AG20443 (cell line): ENCODE measurements at places on chromosomes 3 and 15.
A peak's percentile ranks its signal among the peaks of the same experiment; 100 is the strongest.

DNA sequence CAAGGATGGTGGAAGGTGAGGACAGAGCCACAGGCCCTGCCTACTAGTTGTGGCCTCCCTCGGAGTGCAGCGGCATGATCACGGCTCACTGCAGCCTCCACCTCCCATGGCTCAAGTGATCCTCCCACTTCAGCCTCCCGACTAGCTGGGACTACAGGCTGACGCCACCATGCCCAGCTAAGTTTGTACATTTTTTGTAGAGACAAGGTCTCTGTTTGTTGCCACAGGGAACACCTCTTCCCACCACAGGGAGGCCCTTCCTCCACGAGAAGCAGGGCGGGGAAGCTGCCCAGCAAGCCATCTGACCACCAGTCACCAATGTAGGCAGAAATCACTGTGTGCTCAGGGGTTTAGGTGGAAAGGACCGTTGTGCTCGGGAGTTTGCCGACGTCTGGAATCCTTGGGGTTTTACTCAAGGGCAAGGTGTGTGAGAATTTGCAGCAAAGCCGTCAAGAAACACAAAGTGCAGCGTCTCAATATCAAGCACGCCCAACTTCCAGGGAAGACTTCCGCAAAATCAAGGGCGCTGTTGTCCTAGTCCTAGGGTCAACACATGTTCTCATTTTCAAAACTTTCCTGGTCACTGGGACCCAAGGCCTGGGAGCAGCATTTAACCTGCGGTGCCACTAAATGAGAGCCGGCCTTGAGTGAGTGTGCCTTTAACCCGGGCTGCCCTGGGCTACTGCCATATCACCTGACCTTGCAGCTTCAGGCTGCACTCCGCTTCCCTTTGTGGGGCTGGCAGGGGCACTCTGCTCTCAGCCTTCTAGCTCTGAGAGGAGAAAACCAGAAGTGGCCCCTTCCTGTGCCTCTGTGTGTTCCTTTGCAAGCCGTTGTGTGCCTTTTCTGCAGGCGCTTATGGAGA, 65.7 kb downstream of the SLC12A8 start:
- no peak for DNase-seq

GRCh38 chr15:79105141-79105540, 14.6 kb upstream of the RASGRF1 start:
- no peak for DNase-seq

GRCh38 chr15:38299216-38299615, 46.6 kb downstream of the SPRED1 start:
- DNase-seq = no peak

DNA sequence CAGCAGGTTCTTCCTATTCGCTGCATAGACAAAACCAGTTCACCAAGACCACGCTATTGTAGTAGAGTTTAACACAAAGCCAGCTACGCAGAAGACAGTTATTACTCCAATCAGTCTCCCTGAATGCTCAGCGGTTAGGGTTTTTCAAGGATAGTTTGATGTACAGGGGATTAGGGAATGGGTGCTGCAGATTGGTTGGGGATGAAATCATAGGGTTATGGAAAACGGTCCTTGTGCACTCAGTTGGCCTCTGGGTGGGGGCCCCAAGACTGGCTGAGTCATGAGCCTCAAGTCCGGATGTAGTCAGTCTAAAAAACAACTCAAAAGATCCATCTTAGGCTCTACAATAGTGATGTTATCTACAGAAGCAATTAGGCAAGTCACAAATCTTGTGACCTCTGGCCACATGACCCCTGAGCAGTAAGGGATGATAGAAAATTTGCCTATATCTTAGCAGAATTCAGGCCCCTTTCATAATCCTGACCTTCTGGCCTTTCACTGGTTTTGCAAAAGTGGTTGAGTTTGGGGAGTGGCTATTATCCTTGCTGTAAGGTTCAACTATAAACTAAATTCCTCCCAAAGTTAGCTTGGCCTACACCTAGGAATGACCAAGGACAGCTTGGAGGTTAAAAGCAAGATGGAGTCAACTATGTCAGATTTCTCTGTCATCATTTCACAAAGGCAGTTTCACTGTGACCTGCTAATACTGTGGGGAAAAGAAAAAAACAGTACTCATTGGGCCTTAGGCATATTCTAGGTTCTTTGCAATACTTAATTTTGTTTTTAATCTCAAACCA, 57.7 kb downstream of the LIPC start:
- no peak for DNase-seq

DNA sequence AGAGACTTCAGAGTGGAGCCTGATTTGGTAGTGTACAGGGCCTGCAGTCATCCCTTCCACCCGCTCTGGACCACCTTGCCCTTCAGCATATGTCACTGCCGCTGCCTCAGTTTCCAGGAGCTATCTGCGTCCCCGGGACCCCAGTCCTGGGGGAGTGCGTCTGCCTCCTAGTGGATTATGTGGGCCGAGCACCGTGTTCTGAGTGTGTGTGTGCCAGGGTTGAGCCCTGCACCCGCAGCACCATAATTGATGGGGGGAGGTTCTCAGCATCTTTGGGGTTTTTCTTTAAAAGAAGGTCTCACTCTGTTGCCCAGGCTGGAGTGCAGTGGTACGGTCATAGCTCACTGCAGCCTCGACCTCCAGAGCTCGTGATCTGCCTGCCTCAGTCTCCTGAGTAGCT, 33.6 kb downstream of the CD276 start:
- DNase-seq = no peak

DNA sequence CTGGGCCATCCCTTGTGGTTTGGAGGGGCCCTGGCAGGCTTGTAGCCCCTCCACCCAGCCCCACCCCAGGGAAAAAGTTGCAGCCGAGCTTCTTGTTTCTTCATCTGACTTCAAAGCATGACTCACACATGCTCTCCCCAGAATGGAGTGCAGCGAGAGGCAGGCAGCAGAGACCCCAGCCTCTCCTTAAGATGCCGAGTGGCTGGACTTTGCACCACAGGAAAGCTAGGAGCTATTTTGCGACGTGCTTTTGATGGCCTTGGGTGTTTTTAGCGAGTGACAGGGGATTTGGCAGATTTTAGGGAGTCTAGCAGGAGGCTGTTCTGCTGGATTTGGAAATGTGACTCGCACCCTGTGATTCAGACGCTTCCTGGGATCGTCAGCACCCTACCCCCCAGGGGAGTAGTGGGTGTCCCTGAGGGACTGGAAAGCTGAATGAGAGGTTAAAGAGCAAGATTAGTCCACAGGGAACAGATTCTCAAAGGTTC, 14.2 kb downstream of the BAHD1 start:
- DNase-seq = no peak

DNA sequence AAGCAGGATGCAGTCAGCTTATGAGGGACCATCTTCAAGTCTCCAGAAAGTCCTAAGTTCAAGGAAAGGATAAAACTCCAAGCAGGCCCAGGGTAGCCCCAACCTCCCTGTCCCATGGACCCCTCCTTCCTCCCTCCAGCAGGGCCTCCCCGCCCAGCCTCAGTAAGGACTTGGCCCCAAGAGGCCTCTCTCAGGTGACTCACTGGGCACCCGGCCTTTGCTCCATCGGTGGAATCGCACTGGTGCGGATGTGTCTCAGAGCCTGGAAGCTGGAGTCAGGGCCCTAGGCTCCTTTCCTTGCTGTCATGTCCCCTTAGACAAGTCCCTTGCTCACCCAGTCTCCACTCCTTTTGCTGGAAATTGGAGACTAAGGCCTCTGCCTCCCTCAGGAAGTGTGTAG, 114.4 kb upstream of the RNF7 start:
- DNase-seq = no peak

DNA sequence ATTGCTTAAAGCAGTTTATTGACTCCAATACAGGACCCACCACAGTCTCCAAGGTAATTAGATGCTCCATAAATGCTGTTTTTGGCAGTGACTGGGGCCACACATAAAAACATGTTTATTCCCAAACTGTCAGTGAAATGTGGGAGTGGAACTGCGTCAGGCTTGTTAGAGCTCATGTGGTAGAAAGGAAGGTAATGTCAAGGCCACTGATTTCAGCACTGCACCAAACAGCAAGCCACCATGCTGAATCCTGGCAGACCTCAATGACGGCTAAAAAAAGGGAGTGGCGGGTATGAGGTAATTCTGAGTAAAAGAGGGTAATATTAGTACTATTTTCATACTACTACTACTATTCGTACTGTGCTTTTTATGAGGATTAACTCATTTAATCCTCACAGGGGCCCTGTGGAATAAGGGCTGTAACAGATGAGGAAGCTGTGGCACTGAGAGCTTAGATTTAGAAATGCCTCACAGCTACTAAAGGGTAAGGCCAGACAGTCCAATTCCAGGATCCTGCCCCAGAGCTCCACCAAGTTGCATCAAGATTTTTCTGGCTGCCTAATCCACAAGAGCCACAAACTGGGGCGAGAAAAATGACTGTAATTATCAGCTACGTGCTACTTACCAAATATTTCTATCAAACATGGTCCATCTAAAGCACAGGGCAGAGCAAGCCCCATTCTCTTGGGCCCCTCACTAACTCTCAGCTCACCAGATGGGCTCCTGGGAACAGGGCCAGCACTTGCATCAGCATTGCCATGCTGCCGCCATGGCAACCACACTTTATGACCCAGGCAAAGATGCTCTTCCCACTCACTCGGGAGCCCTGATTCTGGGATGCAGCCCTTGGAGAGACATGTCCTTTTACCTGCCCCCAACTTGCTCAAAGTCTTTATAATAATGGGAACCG, 83.6 kb upstream of the SPATA12 start:
- peak; percentile 41 for DNase-seq

DNA sequence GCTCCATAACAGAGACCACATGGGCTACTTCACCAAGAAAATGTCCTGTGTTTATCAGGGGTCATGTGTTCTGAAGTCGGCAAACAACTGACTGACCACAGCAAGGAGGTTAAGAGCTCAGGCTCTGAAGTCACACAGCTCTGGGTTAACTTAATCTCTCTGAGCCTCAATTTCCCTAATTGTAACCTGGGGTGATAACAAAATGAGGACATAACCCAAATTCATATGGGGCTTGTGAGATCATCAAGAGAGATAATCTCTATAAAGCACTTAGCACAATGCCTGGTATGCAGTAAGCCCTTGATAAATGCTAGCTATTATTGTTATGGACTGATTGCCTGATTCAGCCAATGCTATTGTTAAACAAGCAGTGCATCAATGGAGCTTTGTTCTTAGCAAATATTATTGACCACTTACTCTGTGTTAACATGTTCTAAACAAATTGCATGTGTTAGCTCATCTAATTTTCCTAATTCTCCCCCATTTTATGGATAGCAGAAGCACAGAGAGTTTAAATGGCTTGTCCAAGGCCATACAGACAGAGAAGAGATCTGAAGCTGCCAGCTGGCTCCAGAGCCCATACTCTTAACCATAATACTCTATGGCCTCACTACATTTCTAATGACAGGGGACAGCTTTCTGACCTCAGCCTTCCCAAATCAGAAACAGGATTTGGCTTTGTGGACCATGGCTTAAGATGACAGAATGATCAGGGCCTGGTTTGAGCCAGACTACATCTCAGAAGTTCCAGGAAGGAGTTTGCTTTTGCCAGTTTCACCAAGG, 78.3 kb downstream of the SHQ1 start:
- no peak for DNase-seq

GRCh38 chr15:72835294-72835890, 51.8 kb upstream of the ADPGK start:
- no peak for DNase-seq
